KBM-7 (cell line): ENCODE measurements at places on chromosomes 6 and 20.

- no peak for DNase-seq
Measured at GRCh38 chr6:20936949-20937348, 402.7 kb downstream of the CDKAL1 start.

DNA sequence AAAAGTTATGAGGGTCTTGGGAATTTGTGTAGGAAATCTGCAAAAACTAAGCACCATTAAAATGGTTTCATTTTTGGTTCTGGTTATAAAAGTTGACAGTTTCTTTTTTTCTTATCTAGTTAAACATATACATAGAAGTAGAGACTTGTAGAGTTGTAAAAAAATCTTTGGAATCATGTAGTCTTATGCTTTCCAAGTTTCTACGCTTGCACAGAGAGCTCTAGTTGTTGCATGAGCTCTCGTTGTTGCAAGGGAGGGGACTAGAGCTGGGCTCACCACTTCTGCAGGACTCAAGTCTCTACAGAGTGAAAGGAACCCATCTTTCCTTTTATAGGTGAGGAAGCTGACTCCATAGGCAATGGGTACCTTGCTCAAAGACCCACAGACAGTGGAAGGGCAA is 21.6 kb upstream of the CCN2 start:
- no peak for DNase-seq

- DNase-seq = no peak
Measured at GRCh38 chr20:25177890-25178321, 17.6 kb upstream of the ENTPD6 start.

- no peak for DNase-seq
Measured at GRCh38 chr6:75049308-75049707, 156.5 kb downstream of the COL12A1 start.

GRCh38 chr6:79180052-79180451 is 54.4 kb downstream of the HMGN3 start:
- no peak for DNase-seq
